ENCODE measurements at places on chromosomes 1 and 21. TPM values are rescaled to one million over a fixed set of nuclear protein-coding genes. Genes with fewer than 3 reads are reported as not detected.

Gene CLCA4
- total RNA-seq: not detected

Gene CHRM3
- total RNA-seq: 0.85 TPM

Gene FAM151A
- total RNA-seq: not detected

GRCh38 chr1:110089561-110090275 lies 19.2 kb upstream of the ALX3 start:
- H3K4me3 ChIP-seq: no peak overlapping the region
- no peaks in the 10 kb centered on the region for H3K4me1 ChIP-seq
- no peaks in the 10 kb centered on the region for H3K27me3 ChIP-seq

Gene GADD45A
- total RNA-seq: 111 TPM

GRCh38 chr1:239723776-239724367 lies 337.5 kb downstream of the CHRM3 start:
- H3K27me3 ChIP-seq: no peaks in the 10 kb centered on the region
- DNase-seq: no peak
- no peaks in the 10 kb centered on the region for H3K36me3 ChIP-seq
- no peak overlapping the region for H3K27ac ChIP-seq
- H3K4me1 ChIP-seq: no peaks in the 10 kb centered on the region

Gene SELENON
- 208 TPM for total RNA-seq

Gene GUCA2B
- total RNA-seq: not detected

DNA sequence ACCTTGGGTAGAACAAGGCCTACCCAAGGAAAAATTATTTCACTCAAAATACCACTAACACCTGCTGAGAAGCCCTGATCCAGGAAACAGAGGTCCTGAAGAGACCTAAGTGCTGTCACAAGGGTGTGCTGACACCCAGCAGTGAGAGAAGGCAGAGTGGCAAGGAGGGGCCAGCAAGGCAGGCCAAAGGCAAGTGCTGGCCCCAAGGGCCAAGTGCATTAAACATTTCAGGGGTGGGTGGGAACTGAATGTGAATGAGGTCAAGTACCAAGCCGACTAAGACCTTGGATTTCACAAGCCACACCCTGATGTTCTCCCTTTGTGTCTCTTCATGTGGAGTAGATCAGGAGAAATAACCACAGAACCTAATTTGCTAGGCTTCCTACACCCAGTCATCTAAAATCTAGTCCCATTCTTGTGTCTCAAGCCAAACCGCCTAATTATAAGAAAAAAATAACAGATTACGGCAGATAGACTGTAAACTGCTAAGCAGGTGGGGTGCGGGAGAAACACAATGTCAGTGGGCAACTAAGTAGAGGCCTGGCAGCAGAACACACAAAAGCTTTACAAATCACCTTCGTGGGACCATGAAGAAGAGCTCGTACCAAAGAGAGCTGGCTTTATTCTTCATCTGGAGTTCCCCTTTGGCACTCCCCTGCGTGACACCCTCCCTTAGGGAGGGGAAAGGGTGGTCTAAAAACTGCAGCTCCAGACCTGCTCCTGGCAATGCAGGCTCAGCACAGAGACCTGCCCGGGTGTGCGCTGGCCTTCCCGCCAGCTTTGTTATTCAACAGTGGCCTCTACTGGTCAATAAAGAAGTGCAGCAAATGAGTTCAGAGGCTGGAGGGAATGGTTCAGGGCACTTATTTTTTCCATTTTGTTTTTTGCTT lies 8.7 kb downstream of the UBE2G2 start:
- no peaks in the 10 kb centered on the region for H3K27me3 ChIP-seq
- peaks cover 10% of the 10 kb centered on the region for H3K36me3 ChIP-seq
- peaks cover 6% of the 10 kb centered on the region for H3K4me1 ChIP-seq
- H3K27ac ChIP-seq: no peak overlapping the region

GRCh38 chr1:206684478-206685333 lies at the start of gene MAPKAPK2:
MAPKAPK2 (plus strand) TSS chr1:206684905; CDS start chr1:206685230, 325 bp downstream.
- DNase-seq: no peak
- H3K4me3 ChIP-seq: peak within 1 kb of the TSS; percentile 89
- H3K4me1 ChIP-seq: peaks cover 9% of the 10 kb centered on the region
- no peaks in the 10 kb centered on the region for H3K27me3 ChIP-seq
- peak within 1 kb of the TSS; percentile 98 for H3K27ac ChIP-seq

DNA sequence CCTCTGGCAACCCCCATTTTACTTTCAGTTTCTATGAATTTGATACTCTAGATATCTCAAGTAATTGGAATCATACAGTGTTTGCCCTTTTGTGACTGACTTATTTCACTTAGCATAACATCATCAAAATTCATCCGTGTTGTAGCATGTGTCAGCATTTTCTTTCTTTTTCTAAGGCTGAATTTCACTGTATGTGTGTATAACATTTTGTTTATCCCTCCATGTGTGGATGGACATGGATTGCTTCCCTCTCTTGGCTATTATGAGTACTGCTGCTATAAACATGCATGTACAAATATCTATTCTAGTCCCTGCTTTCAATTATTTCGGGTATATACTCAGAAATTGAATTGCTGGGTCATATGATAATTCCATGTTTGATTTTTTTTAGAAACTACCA lies 97.3 kb downstream of the MAP3K21 start:
- H3K27ac ChIP-seq: no peak overlapping the region
- no peaks in the 10 kb centered on the region for H3K27me3 ChIP-seq
- H3K4me3 ChIP-seq: no peak overlapping the region
- H3K4me1 ChIP-seq: no peaks in the 10 kb centered on the region
- no peaks in the 10 kb centered on the region for H3K36me3 ChIP-seq
- DNase-seq: no peak

DNA sequence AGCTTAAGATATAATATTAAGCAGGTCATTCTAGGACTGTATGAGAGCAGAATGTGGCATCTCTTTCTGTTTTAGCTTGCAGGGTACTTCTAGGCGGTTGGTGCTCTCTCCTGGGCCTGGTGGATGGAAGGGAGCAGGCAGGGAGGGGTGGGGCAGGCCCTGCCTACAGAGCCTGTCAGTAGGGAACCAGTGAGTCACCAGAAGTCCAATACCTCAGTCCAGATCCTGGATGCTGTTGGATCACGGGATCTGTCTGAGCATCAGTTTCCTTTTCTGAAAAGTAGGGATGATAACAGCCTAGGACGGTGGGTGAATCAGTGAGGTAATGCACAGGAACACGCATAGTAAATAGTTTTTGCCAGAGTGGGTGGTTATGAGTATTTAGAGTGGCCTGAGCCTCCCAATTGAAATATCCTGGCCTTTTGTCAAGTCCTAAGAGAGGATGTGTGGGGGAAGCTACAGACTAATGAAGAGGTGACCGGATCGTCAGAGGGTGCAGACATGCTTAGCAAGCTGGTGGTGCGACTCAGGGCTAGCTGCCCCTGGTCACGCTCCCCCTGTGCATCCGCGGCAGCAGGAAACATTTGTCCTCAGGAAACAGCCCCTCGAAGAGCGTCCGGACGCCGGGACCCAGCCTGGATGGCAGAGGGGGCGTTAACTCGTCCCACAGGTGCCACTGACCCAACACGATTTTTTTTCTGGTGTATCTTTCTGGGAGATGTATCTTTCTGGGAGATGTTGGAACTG lies 23.9 kb downstream of the NAV1 start:
- H3K27me3 ChIP-seq: no peaks in the 10 kb centered on the region
- no peak overlapping the region for H3K4me3 ChIP-seq
- peak overlapping the region; percentile 82 for H3K27ac ChIP-seq
- no peaks in the 10 kb centered on the region for H3K4me1 ChIP-seq
- DNase-seq: peak; percentile 77

- no peaks in the 10 kb centered on the region for H3K36me3 ChIP-seq
- H3K27me3 ChIP-seq: no peaks in the 10 kb centered on the region
- H3K27ac ChIP-seq: no peak overlapping the region
These were observed 21.3 kb downstream of the UBASH3A start for GRCh38 chr21:42424914-42425541.

- peaks cover 28% of the 10 kb centered on the region for H3K36me3 ChIP-seq
- DNase-seq: no peak
- H3K4me1 ChIP-seq: no peaks in the 10 kb centered on the region
- no peak overlapping the region for H3K4me3 ChIP-seq
These were observed 50.8 kb downstream of the PTBP2 start for GRCh38 chr1:96772349-96772748.

DNA sequence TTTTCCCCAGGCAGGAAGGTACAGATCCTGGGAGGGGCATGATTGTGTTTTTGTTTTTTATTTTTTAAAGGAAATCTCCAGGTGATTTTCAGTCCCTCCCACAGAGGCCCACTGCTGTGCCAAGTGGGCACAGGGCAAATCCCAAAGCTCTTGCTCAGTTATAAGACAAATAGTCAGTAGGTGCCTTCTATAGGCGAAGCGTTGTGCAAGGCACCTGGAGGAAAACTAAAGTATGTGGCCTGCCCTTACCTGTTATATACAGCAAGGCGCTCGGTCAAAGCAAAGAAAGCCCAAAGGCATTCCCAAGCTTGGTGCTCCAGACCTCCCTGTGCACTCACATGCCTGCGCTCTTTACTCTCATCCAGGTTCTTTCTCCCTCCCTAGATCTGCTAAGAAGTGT lies 81.0 kb downstream of the KCNJ15 start:
- H3K36me3 ChIP-seq: no peaks in the 10 kb centered on the region
- peaks cover 6% of the 10 kb centered on the region for H3K4me1 ChIP-seq
- DNase-seq: no peak
- no peak overlapping the region for H3K4me3 ChIP-seq
- H3K27me3 ChIP-seq: no peaks in the 10 kb centered on the region

Gene HAPLN2
- total RNA-seq: 1.4 TPM

Gene ESRRG
- not detected for total RNA-seq

GRCh38 chr21:41396558-41397075 lies 29.4 kb upstream of the MX1 start:
- no peak for DNase-seq
- no peak overlapping the region for H3K4me3 ChIP-seq
- no peak overlapping the region for H3K27ac ChIP-seq

Gene KRTAP19-1
- not detected for total RNA-seq

- no peak for DNase-seq
- H3K4me1 ChIP-seq: no peaks in the 10 kb centered on the region
- H3K36me3 ChIP-seq: no peaks in the 10 kb centered on the region
- H3K27ac ChIP-seq: no peak overlapping the region
These were observed 136.9 kb downstream of the RWDD3 start for GRCh38 chr1:95370691-95371562.

Data from ascending aorta (tissue), 2 donors.